NCI-H1048 (cell line): ENCODE measurements at places on chromosomes 13 and 19.

GRCh38 chr19:2986951-2987524 is 9.7 kb downstream of the TLE6 start:
- no peak for DNase-seq

DNA sequence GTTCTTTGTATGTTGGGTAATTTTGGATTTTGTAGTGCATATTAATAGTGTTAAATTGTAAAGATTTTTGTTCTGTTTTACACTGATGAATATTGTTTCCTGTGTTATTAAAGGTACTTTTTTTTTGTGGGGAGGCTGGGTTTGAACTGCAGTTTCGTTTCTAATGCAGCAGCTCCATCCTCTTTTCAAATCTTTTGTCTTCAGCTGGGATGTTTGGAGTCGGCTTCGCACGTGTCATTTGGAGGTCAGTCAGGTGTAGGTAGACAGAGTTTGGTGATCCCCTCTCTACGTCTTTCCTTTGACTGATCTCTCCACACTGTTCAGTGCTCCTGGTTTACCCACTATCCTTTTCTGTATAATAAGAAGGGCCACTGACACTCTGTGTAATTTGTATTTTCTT is 30.3 kb downstream of the TDRD3 start:
- no peak for DNase-seq

DNA sequence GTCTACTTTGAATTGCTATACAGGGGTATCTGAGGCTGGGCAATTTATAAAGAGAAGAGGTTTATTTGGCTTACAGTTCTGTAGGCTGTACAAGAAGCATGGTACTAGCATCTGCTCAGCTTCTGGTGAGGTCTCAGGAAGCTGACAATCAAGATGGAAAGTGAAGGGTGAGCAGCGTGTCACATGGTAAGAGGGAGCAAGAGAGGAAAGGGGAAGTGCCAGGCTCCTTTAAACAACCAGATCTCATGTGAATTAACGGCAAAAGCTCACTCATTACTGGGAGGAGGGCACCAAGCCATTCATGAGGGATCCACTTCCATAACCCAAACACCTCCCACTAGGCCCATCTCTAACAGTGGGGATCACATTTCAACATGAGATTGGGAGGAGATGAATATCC is 222.4 kb downstream of the TDRD3 start:
- DNase-seq: no peak

- no peak for DNase-seq
Measured at GRCh38 chr13:107066355-107066754, 498.4 kb upstream of the ARGLU1 start.

DNA sequence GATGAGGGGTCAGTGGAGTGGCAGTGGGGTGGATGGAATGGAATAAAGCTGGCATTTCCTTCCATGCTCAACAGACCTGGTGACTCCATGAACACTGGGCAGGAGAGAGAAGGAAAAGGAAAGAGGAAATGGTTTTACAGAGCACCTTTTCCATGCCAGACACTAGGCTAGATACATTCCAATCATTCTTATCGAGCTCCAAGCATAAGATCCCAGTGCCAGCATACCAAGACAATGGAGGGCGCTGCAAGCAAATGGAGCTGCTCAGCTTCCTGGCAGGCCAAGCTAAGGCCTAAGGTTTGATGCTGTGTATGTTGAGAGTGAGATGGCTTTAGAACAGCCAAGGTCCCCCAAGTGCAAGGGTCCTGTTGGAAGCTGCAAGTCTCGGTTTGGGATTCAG is 113.2 kb downstream of the HSPH1 start:
- DNase-seq: no peak

GRCh38 chr19:17346109-17346671 is 8.8 kb downstream of the GTPBP3 start:
- DNase-seq: no peak

DNA sequence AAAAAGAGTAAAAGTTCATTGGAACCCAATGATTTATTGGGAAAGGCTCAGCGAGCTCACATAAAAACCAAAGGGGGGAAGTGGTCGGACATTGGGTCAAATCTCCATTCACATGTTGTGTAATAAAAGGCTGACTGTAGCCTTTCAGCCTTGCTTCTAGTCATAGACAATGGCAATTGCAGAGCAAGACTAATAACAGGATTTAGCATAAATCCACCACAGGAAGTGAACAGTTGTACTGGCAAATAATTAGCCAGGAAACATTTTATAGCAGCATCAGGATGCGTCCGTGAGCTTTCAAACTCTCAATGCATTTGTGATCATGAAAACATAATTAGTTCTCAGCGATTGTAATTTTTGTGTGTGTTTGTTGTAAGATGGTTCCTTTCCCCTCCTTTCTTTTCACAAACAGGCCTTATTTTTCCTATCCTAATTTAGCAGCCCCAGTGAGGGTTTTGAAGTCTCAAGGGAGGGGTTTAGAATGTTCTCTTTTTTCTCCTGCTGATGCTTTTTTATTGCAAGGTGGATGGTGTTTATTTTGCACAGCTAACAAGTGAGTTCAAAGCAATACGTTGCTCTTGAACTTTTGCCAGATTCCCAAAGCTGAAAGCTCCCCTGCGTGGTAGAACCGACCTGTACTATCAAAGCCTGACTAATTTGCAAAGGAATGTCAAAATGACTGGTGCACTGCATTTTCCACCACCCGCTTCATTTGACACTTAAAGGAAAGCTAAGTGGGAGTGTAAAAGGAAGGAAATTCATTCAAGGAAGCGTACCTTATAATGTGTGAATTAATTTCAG is 105.6 kb downstream of the SPRY2 start:
- no peak for DNase-seq

DNA sequence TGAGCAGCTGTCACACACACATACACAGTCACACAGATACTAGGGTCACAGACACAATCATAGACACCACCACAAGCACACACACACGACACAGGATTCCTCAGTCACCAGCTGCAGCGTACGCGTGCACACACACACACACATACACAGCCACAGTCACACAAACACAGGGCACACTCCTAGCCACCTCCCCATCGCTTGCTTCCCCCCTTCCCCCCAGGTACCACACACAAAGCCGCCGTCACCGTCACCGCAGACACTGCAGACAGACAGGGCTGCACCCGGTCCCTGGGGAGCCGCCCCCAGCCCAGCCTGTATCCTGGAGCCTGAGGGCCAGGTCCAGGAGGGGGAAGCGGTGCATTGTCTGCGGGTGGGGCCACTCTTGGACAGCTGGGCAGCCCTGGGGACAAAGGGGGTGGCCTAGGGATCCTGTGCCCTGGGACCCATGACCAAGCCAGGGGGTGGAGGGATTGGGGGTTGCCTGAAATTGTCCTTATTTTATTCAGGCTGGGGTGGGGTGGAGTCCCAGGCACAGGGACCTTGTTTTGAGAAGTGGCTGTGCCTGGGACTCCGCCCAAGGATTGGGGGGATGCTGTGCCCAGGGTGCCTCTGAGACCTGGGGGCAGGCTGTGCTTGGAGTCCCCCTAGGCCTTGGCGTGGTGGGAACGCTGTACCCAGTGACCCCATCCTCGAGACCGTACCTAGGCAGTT is 957 bp downstream of the NUMBL start:
- DNase-seq: no peak

- DNase-seq: no peak
Measured at GRCh38 chr13:81874681-81875661, 1534.0 kb upstream of the SPRY2 start.

DNA sequence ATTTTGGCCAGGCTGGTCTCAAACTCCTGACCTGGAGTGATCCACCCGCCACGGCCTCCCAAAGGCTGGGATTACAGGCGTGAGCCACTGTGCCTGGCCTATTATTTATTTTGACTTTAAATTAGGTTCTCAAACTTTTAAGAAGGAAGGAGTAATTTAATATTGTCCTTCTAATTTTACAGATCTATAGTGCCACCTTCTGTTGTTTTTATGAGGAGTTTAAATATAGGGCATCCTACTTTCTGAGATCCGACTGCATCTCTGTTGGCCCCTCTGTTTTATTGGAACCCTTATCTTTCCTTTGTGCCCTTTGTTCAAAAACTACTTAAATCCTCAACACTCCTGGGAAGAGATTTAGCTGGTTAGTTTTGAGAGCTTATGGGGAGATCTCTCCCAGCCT is 25.4 kb upstream of the ZMYM5 start:
- no peak for DNase-seq

DNA sequence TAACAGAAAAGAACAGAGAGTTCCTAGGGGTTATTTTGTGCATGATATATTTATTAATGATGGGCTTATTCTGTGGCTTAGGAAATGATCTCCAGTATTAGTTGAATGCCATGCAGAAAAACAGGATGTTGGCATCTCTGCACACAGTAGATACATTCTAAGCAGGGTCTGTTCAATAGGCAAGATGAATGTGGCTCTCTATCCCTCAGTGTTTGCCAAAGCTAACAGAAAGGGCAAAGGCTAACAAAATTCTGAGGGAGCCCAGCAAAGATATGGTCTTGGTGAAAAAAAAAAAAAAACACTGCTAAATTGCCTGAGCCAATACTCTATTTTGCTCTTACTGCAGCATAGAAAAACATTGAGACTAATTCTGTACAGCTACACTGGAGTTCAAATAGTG is 1095.8 kb downstream of the UQCRFS1 start:
- no peak for DNase-seq

- peak; percentile 81 for DNase-seq
Measured at GRCh38 chr19:17841810-17842662, 5.7 kb downstream of the JAK3 start.

DNA sequence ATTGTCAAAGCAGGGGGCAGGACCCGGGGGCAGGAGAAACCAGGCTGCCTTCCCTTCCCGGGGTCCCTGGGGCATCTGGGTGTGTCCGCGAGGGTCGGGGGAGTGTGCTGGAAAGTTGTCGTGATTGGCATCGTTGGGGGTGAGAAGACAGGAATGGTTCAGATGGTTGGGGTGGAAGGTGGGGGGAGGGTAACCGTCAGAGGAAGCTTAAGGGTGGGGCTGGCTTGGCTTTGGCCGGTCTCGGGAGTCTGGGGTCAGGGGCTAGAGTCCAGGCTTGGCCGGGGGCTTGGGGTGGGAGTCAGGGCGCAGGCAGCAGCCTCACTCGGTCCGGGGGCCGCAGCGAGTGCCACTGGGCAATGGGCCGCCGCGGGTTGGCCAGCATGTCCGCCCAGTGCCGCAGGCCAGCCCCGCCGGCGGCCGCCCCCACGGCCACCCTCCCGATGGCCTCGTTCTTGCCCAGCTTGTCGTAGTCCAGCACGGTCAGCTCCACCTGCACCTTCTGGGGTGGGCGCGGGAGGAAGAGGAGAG is 6.8 kb upstream of the DNAAF3 start:
- DNase-seq: no peak

DNA sequence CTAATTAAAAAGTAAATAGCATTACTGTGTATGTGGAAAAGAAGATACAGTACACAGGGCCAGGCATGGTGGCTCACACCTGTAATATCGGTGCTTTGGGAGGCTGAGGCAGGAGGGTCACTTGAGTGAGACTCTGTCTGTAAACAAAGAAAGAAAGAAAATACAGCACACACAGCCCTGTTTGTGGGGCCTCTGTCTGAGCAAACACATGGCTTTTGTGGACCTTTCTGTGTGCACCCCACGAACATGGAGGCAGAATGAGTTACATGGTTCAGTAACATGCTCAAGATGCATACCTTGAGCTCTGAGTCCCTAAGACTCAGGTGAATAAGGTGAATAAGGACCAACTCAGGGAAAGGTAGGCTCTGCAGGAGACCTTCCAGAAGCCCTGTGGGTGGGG is 20.0 kb upstream of the AMER2 start:
- DNase-seq: no peak

- DNase-seq: no peak
Measured at GRCh38 chr19:14480700-14481079, 5.5 kb upstream of the PTGER1 start.

GRCh38 chr19:1311543-1312091 is 25.9 kb downstream of the EFNA2 start:
- no peak for DNase-seq

DNA sequence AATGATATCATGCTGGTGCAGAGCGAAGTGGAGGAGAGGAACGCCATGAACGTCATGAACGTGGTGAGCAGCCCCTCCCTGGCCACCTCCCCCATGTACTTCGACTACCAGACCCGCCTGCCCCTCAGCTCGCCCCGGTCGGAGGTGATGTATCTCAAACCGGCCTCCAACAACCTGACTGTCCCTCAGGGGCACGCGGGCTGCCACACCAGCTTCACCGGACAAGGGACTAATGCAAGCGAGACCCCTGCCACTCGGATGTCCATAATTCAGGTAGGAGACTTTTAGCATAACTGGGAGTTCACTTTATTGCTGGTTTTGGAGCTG is 3.3 kb downstream of the PCDH17 start:
- DNase-seq: no peak

- DNase-seq: no peak
Measured at GRCh38 chr19:48487948-48488347, 18.8 kb downstream of the CYTH2 start.

DNA sequence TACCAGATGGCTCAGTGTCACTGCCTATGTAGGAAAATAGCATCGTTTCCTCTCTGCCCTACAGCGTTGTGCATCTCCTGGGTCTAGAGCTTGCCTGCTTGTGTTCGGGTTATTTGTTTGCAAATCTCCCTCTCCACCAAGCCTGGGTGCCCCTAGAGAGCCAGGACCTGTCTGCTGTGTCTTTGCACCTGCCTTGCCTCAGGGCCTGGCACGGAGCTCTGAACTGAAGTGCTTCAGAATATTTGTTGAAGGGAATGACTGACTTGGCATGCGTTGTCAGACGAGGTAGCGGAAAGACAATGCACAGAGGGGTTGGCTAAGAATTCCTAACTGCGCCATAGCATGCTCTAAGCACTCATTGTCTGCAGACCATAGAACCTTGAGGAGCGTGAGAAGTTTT is 263.4 kb downstream of the FGF9 start:
- DNase-seq: peak; percentile 6

DNA sequence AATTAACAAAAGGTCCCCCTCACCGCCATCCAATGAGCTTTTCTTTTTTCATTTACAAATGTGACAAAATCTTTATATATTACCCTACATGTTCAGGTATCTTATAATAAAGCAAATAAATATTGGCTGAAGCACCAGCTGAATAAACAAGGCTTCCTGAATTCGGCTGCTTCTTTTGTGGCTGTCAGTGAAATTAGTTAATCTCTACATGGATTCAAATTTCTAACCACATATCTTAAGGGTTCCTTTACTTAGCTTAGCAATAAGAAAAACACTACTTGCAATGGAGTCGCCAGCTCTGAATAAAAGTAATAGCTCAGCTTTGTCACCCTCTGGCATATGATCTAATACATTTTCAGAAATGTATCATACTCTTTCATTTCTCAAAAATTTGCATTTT is 104.3 kb downstream of the CCNA1 start:
- no peak for DNase-seq

- DNase-seq: no peak
Measured at GRCh38 chr13:80555796-80556678, 215.1 kb upstream of the SPRY2 start.
